Amygdala (tissue), 56 donors: ENCODE measurements at places on chromosomes 7 and 10.

GRCh38 chr7:80848841-80849240, 70.0 kb downstream of the SEMA3C start:
- no peak for DNase-seq

DNA sequence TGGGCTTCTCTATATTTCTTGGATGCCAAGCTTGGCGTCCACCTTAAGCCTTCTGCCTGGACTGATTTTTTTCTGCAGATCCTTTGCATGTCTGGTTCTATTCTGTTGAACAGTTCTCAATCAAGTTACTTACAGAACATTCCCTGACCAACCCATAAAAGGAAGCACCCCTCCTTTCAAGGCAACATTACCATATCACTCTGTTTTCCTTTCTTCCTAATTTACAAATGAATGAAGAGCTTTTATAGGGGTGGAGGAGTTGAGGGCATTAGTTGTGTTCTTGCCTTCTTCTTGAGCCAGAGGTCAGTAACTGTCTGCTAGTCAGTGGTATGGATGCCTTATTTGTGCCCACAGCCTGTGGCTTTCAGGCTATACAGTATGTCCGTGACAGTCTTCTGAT, 361.0 kb downstream of the PHTF2 start:
- DNase-seq: no peak

GRCh38 chr10:118220346-118220850, 121.7 kb downstream of the FAM204A start:
- DNase-seq: no peak

- no peak for DNase-seq
These were observed 213.6 kb downstream of the DIP2C start for GRCh38 chr10:475709-476454.

- DNase-seq: no peak
These were observed 39.1 kb downstream of the ADARB2 start for GRCh38 chr10:1698185-1698584.

GRCh38 chr7:74306730-74307469, 17.7 kb downstream of the CLIP2 start:
- DNase-seq: peak; percentile 53

- DNase-seq: no peak
These were observed 41.3 kb downstream of the AMZ1 start for GRCh38 chr7:2729031-2729892.

DNA sequence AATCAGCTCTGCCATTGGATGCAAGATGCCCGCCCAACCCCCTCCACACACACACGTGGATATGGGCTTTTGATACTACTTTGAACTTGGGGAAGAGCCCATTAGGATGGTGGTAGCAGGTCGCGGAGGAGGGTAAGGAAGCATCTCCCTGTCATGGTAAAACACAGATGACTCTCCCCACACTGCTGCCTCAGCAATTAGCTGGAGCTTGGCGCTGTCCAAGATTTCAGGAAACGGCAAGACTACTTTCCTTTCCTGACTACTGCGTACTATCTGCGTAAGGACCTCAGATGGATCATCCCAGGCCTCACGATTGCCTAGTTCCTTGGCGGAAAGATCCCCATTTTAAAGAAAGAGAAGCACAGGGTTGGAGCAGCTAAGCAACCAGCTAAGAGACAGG, 134.3 kb downstream of the C10orf90 start:
- no peak for DNase-seq

DNA sequence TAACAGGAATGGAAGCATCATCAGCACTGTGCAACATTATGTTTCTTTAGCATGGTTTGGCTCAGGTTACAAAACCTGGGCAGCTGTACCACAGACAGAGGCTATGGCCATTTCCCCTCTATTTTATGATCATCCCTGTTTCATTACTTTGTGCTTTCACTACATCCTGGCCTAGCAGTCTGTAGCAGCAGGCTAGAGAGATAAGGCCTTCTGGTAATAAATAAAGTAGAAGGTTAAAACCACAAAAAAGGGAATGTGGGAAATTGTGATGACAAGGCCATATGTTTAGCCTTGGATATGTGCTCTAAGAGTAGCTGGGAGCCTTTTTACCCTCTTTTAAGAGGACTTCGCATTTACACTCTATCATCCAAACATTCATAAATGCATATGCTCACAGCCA, 266.2 kb upstream of the PHF14 start:
- no peak for DNase-seq
